ENCODE measurements at places on chromosomes 1 and 21. TPM values are rescaled to one million over a fixed set of nuclear protein-coding genes. Genes with fewer than 3 reads are reported as not detected.

- DNase-seq, result no peak
Measured at GRCh38 chr1:98821379-98821778, 159.9 kb downstream of the SNX7 start.

GNL2 gene
- total RNA-seq, result 84.7 TPM

DNA sequence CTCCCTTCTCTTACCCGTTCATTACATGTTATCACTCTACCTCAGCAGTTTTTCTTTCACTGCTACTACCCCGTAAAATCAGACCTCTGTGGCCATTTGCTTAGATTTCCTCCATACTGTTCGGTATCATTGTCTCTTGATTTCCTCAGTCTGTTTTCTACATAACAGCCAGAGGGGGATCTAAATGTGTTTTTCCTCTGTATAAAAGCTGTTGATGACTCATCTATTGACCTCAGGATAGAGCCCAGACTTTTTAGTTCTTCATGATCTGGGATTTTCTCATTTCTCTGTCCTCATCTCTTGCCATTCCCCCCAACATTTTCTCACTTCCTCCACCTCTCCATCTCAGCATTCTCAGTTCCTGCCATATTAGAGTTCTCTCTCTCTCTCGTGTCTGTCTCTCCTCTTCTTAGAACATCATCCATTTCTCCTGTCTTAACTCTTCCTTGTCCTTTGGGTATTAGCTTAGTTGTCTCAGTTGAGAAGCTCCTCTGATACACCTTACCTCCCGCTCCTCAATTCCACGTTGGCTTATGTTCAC, 10.5 kb downstream of the OTUD3 start:
- no peak for DNase-seq

DNA sequence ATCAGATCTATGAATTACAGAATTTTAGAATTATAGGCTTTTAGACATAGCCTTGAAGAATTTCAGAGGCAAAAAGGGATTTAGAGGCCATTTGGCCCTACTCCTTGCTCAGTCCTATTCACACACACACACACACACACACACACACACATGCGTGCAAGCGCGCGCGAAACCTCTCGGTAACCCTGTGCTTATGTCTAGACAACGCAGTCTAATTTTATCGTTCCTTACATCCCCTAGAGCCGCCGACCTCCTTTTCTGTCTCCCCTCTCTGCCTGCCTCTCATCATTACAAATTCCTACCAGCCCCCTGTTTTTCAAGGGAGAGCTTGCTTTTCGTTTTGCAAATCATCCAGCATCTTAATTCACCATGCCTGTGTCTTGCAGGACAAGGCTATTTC, 252.1 kb downstream of the FOXD2 start:
- DNase-seq, result no peak

- no peak for DNase-seq
Measured at GRCh38 chr1:61993331-61993961, 201.2 kb upstream of the L1TD1 start.

TSPEAR gene
- not detected for total RNA-seq

GRCh38 chr1:30353637-30354036, 369.7 kb downstream of the MATN1 start:
- DNase-seq, result no peak

GRCh38 chr1:86470859-86471258, 2.1 kb downstream of the CLCA1 start:
- no peak for DNase-seq

TSPAN1 gene
- total RNA-seq, result 44.6 TPM

CERS2 gene
- 682 TPM for total RNA-seq

TPTE gene
- total RNA-seq, result not detected

GRCh38 chr1:185074307-185074706, 28.9 kb downstream of the RNF2 start:
- no peak for DNase-seq

DNA sequence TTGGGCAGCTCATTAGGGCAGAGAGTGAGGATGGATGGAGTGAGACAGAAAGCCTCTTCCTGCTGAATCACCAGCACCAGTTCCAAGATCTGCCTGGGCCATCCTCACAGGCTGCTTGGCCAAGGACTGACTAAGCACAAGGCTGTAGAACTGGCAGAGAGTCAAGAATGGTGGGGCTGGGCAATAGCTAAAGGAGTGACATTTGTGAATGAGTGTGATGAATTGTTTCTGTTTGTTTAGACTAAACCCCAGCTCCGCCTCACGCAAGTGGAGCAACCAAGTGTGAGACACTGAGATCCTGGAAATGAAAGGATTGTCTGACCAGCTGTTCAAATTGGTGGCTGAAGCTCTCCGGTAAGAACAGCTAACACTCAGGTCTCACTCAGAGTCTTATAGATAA, 38.6 kb downstream of the BRINP2 start:
- DNase-seq, result peak; percentile 97

ADAM30 gene
- not detected for total RNA-seq

CD247 gene
- total RNA-seq, result 1.5 TPM

MAP10 gene
- 3.0 TPM for total RNA-seq

DMRTA2 gene
- total RNA-seq, result not detected

- DNase-seq, result no peak
Measured at GRCh38 chr1:241695246-241696171, 43.4 kb downstream of the WDR64 start.

TNFRSF8 gene
- 0.46 TPM for total RNA-seq

- DNase-seq, result no peak
Measured at GRCh38 chr1:109784551-109785252, 21.0 kb upstream of the EPS8L3 start.

CATSPERE gene
- 1.2 TPM for total RNA-seq

DNA sequence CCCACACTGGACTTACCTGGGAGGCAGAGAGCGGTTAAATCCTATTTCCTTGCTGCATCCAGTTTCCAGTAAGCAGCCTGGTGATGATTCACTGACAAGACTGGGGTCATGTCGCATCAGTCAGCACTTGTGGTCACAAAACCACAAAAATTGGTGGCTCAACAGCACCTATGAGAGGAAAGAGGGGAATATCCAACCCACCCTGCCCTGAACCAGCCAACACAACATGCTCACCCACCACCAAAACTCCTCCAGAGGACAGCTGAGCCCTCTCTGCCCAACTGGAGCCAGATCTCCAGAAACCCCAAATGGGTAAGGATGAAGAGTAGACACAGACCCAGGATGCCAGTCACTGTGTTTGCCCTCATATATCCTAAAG, 64.0 kb downstream of the CD46 start:
- peak; percentile 52 for DNase-seq

Data from adrenal gland (tissue), 19 donors.